ENCODE measurements at places on chromosomes 6 and 20.

GRCh38 chr6:18148304-18149025 lies 6.4 kb downstream of the TPMT start:
- no peak for DNase-seq

DNA sequence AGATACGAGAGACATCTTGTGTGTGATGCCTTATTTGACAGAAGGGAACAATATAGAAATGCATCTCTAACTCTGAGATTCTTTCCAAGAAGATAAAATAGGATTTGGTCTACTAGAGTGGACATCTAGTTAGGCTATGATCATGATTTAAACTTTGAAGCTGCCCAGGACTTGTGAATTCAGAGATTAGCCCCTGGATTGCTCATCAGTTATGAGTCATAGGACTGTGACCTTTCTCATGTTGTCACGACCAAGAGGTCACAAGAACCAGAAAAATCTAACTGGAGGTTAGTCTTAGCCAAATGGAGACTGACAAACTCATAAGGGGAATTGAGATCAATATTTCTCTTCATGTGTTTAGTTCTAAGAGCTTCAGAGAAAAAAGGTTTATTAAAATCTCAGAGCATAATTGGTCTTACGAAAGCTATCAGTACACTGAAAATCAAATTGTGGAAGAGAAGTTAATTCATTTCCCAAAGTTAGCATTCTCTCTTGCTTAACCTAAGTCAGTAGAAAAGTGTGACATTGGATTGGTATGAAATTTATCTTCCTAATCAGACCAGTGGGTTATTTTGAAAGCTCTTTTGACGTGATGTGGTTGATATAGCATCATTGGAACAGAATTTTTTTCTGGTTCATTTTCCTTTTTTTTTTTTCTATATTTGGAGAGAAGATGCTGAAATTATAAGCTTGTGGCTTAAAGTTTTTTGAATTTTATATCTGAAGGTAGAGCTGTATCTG lies 245.7 kb downstream of the RNF144B start:
- no peak for DNase-seq

- no peak for DNase-seq
Measured at GRCh38 chr20:34971561-34972235, 16.0 kb downstream of the MYH7B start.

GRCh38 chr6:336159-337114 lies 44.1 kb downstream of the DUSP22 start:
- no peak for DNase-seq

DNA sequence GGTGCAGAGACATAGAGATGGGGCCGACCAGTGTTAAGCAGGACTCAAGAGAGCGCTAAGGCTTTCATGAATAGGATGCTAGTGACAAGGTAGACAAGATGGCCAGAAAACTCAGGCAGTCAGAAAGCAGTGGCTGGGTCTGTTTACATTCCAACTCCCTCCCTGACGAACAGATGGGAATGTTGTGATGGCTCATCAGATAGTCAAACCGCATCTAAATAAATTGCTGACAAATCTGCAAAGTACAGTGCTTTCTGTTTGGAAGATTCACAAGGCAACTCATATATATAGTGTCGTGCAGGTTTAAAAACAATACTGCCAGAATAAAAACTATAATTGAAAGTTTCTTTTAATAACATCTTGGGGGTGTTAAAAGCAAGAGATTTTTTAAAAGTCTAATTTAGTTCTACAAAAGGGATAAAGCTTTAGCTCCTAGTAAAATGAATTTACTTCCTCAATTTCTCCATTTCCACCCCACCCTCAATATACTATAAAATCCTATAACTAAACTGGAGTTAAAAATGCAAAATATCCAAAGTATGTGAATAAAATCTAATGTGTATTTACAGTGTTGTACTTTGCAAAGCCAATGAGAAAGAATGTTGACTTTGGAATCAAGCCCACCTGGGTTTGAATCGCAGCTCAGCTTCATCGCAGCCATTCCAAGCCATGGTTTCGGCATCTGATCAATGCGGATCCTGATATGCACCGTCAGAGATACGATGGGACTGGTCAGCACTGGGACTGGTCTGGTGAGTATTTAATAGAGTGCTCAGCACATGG lies 247.3 kb upstream of the PDE10A start:
- DNase-seq, result no peak

DNA sequence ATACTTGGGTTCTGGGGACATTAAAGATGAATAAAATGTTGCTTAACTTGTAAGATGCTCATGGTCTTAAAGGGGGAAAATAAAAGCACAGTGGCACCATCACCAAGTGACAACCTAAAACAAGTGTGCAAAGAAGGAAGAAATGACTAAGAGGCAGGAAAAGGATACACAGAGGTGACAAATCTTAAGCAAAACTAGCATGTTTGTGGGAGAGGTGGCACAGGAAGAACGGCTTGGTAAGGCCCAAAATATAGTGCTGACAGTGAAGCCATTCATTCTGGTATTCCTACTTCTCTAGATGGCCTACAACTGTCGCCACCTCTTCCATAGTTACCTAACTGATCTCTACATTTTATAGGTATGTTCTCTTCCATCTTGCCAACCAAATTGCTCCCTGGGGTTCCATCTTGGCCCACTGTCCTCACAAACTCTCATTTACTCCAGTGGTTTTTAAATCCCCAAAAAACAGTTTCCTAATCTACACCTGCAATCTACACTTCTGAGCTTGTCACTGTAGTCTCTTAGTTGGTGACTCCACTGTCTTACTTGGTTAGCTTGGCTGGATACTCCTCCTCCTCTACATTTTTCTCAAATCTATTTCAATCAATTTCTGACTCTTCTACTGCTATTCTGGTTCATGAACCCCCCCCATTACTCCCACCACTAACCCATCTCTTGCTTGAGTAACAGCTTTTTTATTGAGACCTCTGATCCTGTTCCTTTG lies 33.5 kb downstream of the FAM8A1 start:
- DNase-seq, result no peak

DNA sequence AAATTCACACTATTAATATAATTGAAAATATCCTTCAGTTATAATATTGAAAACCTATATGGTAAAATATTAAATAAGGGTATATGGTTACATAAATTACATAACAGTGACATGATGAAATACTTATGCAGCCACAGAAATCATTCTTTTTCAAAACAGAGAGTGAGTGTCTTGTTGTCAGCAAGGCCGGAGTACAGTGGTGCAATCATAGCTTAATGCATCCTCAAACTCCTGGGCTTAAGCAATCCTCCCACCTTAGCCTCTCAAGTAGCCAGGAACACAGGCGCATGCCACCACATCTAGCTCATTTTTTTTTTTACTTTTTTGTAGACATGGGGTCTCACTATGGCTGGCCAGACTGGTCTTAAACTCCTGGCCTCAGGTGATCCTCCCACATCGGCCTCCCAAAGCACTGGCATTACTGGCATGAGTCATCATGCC lies 40.4 kb downstream of the FAM8A1 start:
- no peak for DNase-seq

DNA sequence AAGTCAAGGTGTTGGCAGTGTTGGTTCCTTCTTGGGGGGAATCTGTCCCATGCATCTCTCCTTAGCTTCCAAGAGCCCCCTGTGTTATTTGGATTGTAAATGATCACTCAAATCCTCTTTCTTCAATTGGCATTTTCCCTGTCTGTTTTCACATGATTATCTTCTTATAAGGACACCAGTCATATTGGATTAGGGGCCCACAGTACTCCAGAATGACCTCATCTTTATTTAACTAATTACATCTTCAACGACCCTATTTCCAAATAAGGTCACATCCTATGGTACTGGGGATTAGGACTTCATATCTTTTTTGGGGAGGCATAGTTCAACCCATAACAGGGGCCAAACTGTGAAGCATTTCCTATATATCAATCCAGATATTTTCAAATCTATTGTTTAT lies 57.3 kb downstream of the PTPRA start:
- no peak for DNase-seq

- DNase-seq, result no peak
Measured at GRCh38 chr6:111987295-111987694, 66.6 kb upstream of the CCN6 start.

- DNase-seq, result no peak
Measured at GRCh38 chr6:106658469-106658868, 29.1 kb downstream of the QRSL1 start.

GRCh38 chr6:16273256-16273655 lies 34.9 kb downstream of the GMPR start:
- no peak for DNase-seq

DNA sequence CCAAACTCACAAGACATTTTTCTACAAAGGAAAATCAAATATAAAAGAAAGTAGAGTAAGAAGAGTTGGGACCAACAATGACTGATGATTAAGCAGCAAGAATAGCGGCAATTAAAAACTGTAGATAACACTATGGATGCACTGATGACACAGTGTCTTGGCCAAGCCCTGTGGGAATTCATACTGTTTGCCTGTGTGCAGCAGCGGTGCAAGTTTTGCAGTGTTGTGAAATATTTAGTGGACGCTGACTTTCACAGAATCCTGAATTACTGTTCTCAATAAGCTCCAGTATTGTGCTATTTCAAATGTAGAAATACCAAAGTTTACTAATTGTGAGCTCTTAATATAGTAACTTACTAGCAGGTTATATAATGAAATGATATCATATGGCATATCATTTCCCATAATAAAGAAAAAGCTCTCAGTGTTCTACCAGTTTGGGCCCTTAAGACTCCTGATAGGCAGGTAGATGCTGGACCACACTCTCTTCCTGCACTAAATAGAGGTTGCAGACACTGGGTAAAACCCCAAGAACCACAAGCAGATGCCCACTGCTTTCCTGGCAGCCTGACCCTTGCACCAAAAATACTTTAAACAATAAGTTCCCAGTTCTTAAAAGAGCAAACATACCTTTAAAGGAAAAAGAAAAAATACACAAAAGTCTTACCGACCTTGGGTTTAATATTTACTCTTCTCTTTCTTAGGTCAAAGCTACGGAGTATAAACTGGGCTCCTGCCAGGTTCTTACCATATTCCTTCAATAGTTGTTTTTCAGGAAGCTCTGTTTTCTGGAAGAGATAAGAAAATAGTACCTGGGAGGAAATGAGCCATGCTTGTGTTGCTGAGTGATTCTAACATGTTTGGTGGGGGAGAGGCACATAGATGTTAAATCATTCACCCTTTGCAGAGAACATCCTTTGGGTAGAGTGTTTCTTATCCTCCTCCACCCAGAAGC lies 41.6 kb downstream of the ANKEF1 start:
- DNase-seq, result no peak

DNA sequence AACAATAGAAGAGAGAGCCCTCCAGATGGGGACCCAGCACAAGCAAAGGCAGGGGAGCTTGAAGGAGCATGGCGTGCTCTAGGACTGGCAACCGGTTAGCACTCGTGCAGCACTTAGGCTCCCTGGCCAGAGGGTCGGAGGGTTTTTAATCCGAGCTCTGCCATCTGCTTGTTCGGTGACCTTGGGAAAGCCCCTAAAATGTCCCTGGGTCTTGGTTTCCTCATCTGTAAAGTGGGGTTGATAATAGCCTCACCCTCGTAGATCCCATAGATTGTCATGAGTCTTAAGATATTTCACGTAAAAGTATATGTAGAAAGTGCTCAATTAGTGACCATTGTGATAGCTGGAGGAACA lies 16.6 kb upstream of the HCK start:
- DNase-seq, result no peak

DNA sequence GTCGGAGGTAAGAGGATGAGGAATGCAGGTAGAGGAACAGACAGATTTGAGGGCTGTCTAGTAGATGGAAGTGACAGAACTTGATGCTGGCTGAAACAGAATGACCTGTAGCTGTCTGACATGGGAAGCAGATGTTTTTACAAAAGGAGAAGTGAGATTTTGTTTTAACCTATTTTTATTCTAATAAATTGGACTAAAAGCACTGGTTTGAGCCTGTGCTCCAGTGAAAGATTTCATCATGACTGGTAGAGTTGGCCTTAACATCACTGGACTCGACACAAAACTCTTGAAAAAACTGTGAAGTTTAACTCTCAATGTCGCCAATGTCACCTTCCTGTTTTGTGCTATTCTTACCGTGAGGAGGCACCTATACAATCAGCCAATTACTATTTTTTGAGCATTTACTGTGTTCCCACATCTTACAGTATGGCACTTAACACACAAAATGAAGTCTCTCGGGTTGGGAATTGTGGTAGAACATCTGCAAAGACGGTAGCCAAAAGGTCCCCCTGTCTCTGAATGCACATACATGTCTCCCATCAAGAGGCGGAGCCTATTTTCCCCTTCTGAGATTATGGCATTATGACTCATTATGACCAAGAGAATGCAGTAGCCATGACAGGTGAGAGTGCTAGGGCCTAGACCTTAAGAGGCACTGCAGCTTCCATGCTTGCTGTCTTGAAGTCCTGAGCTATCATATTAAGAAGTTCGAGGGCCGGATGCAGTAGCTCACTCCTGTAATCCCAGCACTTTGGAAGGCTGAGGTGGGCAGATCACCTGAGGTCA lies 93.2 kb downstream of the FOXF2 start:
- DNase-seq, result no peak

DNA sequence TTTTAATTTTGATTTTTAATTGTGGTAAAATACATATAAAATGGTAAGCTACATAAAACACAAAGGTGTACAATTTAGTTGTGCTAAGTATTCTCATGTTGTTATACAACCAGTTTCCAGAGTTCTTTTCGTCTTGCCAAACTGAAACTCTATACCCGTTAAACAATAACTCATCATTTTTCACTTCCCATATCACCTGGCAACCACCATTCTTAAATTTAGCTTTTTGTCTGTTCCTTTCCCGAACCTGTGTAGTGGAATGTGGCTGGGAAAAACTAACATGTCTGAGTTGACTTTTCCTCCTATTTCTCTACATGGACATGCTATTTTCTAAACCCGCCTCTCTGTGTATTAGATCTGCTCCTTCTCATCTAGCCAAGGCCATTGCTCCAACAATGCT lies 27.6 kb downstream of the RPRD1B start:
- no peak for DNase-seq

GRCh38 chr6:67633058-67633457 lies 1002.0 kb upstream of the ADGRB3 start:
- no peak for DNase-seq

GRCh38 chr6:143513410-143513809 lies 1.9 kb upstream of the FUCA2 start:
- DNase-seq, result no peak

GRCh38 chr6:50600280-50600679 lies 113.0 kb upstream of the TFAP2D start:
- no peak for DNase-seq

DNA sequence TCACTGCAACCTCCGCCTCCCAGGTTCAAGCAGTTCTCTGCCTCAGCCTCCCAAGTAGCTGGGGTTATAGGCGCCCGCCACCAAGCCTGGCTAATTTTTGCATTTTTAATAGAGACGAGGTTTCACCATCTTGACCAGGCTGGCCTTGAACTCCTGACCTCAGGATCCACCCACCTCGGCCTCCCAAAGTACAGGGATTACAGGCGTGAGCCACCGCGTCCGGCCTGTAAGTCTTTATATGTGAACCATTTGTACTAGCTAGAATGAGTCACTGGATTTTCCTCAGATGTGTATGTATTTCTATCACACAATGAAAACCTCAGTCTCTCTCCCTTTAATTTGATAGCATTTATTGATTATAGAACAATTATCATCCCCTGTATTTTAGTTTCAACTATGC lies 34.0 kb downstream of the ITCH start:
- no peak for DNase-seq

- no peak for DNase-seq
Measured at GRCh38 chr6:159184559-159184958, 15.4 kb downstream of the FNDC1 start.
